NCI-H2081 (cell line): ENCODE measurements at places on chromosomes 12 and 14.
A peak's percentile ranks its signal among the peaks of the same experiment; 100 is the strongest.

- DNase-seq, result no peak
Measured at GRCh38 chr12:73629893-73630831, 907.5 kb upstream of the ATXN7L3B start.

GRCh38 chr12:10771132-10771733 is 31.2 kb downstream of the TAS2R7 start:
- DNase-seq, result peak; percentile 43

- DNase-seq, result no peak
Measured at GRCh38 chr14:101464310-101464983, 96.8 kb upstream of the DIO3 start.

DNA sequence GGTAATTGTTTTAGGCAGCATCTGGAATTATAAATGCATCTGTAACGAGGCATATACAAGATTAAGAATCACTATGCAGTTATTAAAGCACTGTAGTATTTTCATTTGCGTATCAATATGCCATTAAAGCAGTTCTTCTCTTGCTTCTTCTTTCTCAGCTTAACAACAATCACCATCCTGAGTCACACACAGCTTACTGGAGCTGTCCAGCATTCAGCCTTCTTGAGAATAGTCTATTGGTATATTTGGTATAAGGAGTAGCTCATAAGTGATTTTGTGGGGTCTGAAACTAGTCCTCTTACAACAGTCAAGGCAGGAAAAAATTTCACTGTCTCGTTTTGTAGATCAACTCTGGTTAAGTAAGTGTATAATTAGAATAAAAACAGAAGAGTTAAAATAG is 523.0 kb upstream of the FOXG1 start:
- no peak for DNase-seq

GRCh38 chr12:57124261-57124877 is 3.9 kb upstream of the LRP1 start:
- peak; percentile 68 for DNase-seq

DNA sequence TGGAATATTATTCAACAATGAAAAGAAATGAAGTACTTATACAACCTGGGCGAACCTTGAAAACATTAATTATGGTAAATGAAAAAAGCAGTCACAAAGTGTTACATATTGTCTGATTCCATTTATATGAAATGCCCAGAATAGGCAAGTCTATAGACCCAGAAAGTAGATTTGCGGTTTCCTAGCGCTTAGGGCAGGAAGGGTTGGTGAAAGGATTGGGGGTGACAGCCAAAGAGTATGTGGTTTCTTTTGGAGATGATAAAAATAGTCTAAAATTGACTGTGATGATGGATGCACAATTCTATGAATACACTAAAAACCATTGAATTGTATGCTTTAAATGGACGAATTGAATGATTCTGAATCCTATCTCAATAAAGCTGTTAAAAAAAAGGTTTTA is 55.8 kb downstream of the RESF1 start:
- DNase-seq, result no peak
